ENCODE measurements at places on chromosomes 1 and 21.

DNA sequence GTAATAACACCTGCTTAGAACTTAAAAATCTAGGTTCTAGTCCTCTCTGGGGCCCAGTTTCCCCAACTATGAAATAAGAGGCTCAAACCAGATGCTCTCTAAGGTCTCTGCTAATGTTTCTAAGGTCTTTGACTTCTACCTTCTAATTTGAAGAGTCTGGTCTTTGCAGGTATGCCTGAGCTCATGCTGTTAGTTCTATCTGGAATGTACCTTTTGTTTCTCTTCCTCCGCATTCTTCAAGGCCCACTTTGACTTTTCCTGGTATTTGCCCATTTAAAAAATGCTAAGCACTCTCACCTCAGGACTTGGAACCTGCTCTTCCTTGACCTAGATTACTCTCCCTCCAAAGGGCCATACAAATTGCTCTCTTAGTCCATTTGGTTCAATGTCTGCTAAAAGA, 13.5 kb downstream of the SLC35D1 start:
- no peak for DNase-seq

DNA sequence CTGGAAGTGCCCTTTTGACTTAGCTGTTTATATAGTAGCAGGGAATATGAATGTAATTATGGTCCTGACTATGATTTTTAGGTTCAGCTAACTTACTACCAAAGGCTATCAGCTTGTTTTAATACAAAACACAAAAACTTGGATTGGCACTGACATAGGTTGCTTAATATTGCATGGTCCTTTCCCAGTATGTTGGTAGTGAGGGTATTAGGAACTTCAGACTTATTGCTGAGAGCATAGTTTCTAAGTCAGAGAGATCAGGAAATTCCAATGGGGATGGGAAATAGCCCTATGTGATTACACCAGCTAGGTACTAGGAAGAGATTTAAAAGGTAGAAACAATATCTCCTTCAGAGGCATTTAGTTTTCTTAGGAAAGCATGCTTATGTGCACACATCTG, 7.7 kb downstream of the ARID1A start:
- no peak for DNase-seq

DNA sequence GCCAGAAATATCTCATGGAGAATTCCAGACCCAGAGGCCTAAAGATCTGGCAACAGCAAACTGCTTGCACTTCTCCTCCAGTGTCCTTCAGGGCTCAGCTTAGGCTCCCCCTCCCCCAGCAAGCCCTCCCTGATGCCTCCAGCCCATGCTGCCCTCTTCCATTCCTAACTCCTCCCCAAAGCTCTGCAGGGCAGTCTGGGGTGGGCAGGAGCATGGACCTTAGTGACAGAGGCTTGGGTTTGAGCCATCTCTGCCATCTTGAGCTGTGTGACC, 436.8 kb downstream of the PTPRU start:
- DNase-seq: no peak

DNA sequence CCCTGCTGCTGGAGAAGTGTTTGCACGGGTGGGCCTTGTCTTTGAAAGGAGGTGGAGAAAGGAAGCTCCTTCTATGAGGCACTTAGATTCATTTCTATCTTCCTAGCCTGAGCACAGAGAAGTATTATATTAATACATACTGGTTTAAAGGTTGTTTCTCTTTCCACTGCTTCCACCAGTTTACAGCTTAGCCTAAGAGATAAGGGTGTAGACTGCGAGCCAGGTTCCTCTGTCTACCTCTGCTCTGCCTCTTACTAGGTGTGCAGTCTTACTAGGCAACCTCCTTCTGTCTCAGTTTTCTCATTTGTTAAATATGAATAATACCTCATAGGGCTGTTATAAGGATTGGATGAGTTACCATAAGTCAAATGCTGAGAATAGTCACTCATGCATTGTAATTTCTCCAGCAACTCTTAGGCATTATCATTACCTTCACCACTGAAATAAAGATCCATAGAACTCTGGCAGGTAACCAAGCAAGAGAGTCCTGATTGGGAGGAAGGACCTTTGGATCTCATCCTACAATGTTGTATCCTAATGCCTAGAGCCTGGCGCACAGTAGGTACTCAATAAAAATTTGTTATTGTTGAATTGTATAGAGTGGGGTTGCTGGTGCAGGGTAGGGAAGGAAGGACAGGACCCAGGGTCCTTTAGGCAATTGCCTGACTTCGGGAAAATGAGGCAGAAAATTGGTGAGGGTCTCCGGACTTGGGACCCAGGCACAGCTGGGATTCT, 95.1 kb downstream of the TBX19 start:
- DNase-seq: no peak

DNA sequence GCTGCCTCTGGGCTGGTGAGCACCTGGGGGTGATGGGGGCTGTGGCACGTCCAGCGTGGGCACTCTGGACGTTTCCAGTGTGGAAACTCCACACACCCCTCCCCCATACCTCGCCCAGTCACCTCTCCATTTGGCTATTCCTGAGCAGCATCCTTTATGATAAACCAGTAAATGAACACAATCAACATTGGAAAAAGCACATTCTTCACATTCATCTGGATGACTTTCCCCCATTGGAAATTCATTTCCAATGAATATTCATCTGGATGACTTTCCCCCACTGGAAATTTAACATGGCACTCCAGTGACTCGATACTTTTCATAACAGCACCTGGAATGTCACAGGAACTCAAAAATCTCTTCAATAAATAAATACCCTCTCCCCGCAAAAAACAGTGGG, 104.8 kb upstream of the KRTAP19-8 start:
- no peak for DNase-seq

GRCh38 chr1:7405844-7406500, 365.1 kb upstream of the VAMP3 start:
- no peak for DNase-seq

DNA sequence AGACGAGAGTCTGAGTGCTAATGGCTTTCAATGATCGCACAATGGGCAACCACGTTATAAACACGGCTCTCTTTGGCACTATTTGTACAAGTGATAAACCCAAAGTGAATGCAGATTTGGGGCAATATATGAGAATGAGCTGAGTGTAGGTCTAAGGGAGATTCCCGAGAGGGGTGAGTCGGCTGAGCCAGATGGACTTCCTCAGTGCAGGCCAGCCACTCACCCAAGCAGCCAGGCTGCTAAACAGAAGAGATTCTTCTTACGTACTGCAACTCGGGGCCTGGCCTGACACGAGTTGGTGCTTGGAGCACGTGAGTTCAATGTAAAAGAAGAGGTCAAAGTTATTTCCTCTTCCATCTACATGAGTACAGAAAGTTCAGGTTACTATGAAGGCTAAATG, 6.2 kb upstream of the MIXL1 start:
- DNase-seq: no peak

- DNase-seq: no peak
Observed at GRCh38 chr1:9538669-9539164, 548 bp upstream of the SLC25A33 start.

- no peak for DNase-seq
Observed at GRCh38 chr1:208235356-208235981, 8.7 kb downstream of the PLXNA2 start.

DNA sequence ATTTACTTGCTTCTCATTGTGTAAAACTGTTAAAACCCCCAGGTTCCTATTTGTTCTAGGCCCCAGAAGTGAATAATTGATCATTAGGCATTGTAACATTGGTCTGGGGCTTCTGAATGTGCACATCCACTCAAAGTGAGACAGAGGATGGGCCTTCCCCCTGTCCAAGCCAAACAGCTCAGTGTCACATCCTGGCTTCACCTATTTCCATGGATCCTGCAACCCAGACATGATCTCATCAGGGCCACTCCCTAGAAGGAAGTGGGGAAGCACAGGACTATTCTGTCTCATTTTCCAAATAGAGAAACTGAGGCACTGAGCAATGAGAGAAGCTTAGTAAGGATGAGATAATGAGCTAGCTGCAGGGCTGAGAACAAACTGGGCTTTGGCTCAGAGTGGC, 47.4 kb upstream of the TSPAN2 start:
- DNase-seq: no peak

DNA sequence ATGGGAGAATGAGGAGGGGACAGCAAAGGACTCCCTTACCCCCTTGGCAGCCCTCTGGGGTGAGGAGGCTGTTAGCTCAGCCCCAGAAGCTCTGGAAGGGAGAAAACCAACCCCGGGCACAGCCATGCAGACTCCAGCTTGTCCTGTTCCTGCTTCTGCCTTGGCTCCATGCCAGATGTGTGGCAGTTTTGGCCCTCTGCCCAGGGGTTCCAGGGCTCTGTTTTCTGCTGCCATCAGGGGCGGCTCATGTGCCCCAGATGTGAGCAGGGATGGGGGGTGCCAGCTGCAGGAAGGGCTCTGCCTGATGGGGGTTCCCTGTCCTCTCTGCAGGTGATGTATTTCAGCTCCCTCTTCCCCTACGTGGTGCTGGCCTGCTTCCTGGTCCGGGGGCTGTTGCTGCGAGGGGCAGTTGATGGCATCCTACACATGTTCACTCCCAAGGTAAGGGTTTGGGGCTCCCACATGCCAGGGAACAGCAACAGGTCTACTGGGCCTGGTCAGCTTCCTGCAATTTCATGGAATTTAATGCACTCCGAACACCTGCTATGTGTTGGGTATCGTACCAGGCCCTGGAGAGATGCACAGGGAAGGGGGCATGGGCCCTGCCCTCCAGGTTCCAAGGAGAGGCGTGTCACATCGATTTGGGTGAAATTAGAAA, 26.1 kb downstream of the SLC6A17 start:
- DNase-seq: no peak

GRCh38 chr1:47507144-47507543, 69.3 kb downstream of the FOXD2 start:
- no peak for DNase-seq

DNA sequence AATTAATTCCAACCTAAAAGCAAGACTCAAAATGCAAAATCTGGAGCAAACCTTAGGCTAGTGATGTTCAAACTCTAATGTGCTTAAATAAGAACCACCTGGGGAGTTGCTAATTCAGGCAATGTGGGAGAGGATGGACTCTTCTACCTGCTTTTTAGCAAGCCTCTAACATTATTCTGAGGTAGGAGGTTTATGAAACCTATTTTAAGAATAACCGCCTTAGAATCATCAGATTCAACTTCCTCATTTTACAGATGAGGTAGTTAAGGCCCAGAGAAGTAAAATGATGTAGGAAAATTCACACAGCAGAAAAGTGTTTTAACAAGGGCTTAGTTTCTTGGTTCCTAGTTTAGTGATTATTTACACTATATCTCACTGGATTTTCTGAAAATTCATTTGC, 8.6 kb upstream of the NTNG1 start:
- no peak for DNase-seq

GRCh38 chr1:60504206-60504840, 430.8 kb upstream of the C1orf87 start:
- no peak for DNase-seq

- DNase-seq: no peak
Observed at GRCh38 chr1:39876144-39876543, 7.2 kb downstream of the TRIT1 start.
